Trophoblast cell (in vitro differentiated cells and primary cell): ENCODE measurements at places on chromosomes 5 and 9.

DNA sequence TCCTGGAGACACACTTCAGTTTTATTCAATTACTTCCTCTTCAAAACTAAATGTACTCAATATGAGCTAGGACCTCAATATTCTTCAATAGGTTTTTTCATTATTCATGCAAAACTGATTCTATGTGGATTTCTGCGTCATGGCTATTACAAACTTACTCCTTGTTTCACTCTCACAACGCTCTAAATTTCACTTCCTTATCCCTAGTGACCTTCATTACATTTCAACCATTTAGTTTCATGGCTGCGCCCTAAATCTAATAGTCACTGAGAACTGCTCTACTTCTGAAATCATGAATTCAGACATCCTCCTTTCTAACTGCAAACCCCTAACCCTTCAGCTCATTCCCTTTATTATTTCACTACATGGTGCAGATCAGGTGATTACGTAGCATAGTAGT lies 93.9 kb downstream of the SLC25A46 start:
- DNase-seq = no peak

GRCh38 chr5:91052977-91053740 lies 330.0 kb downstream of the ARRDC3 start:
- DNase-seq = peak; percentile 57

GRCh38 chr5:168713051-168713450 lies 133.9 kb upstream of the PANK3 start:
- no peak for DNase-seq

DNA sequence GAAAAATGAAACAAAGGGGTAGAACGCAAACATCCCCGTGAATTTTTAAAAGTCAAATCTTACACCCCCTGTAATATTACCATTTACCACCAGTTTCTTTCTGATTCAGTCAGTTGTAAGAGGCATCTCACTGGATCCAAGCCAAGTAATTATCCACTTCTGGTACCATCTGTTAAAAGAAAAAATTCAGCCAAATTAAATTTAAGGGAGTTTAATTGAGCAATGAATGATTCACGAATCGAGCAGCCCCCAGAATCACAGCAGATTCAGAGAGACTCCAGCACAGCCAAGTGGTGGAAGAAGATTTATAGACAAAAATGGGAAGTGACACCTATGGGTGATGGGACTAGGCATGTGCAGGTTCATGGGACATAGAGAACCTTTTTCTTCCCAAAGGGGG lies 29.9 kb upstream of the MTMR12 start:
- no peak for DNase-seq

- no peak for DNase-seq
These were observed 21.8 kb upstream of the FKTN start for GRCh38 chr9:105535920-105536668.

GRCh38 chr9:137582286-137582860 lies 3.6 kb upstream of the DPH7 start:
- peak; percentile 8 for DNase-seq
